ENCODE measurements at places on chromosomes 1 and 21. TPM values are rescaled to one million over a fixed set of nuclear protein-coding genes. Genes with fewer than 3 reads are reported as not detected.

- no peaks in the 10 kb centered on the region for H3K36me3 ChIP-seq
- peak overlapping the region; percentile 94 for H3K27ac ChIP-seq
- no peaks in the 10 kb centered on the region for H3K27me3 ChIP-seq
- peak; percentile 85 for DNase-seq
These were observed 130.5 kb downstream of the TOMM20 start for GRCh38 chr1:234997896-234998741.

GRCh38 chr1:112021263-112021662, 31.8 kb upstream of the KCND3 start:
- no peaks in the 10 kb centered on the region for H3K4me1 ChIP-seq
- H3K27me3 ChIP-seq: no peaks in the 10 kb centered on the region
- no peaks in the 10 kb centered on the region for H3K36me3 ChIP-seq
- H3K27ac ChIP-seq: no peak overlapping the region
- DNase-seq: no peak

- peak; percentile 81 for DNase-seq
- no peak overlapping the region for H3K27ac ChIP-seq
- H3K4me1 ChIP-seq: no peaks in the 10 kb centered on the region
- H3K36me3 ChIP-seq: no peaks in the 10 kb centered on the region
- H3K4me3 ChIP-seq: no peak overlapping the region
- H3K27me3 ChIP-seq: no peaks in the 10 kb centered on the region
These were observed 61.0 kb downstream of the WDR4 start for GRCh38 chr21:42818328-42818749.

GRCh38 chr1:230170622-230171021, 103.6 kb downstream of the GALNT2 start:
- peak overlapping the region; percentile 18 for H3K27ac ChIP-seq
- H3K4me3 ChIP-seq: no peak overlapping the region
- no peaks in the 10 kb centered on the region for H3K36me3 ChIP-seq

- no peak overlapping the region for H3K4me3 ChIP-seq
- H3K36me3 ChIP-seq: no peaks in the 10 kb centered on the region
- H3K4me1 ChIP-seq: no peaks in the 10 kb centered on the region
These were observed 29.1 kb upstream of the GRHL3 start for GRCh38 chr1:24289937-24290595.

DNA sequence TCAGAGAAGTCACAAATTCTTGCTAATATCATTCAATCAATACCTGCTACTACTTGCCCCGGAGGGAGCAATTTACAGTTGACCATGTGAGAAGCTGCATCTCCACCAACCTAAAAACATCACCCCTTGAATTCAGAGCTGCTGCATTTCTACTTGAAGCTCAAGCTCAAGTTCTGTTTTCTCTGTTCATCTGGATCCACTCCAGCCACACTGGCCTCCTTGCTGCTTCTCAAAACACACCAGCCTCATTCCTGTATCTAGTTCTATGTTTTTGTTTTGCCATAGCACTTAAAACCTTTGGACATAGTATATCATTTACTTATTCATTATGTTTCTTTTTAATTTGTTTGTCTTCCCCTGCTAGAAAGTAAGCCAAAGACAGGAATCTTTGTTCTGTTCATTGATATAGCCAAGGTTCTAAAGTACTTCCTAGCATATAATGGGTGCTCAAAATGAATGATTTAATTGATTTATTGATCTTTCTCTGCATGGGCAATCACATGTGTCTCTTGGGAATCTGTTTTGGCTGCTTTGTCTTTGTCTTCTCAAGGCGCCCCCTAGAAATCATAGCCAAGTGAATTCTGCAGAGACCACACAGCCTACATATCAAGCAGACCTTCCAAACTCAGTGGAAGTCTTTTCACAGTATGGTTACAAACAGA, 23.6 kb downstream of the SYF2 start:
- no peaks in the 10 kb centered on the region for H3K4me1 ChIP-seq
- no peak overlapping the region for H3K4me3 ChIP-seq
- DNase-seq: no peak
- H3K27ac ChIP-seq: peak overlapping the region; percentile 21
- no peaks in the 10 kb centered on the region for H3K36me3 ChIP-seq

- DNase-seq: peak; percentile 48
- peaks cover 3% of the 10 kb centered on the region for H3K36me3 ChIP-seq
- H3K27me3 ChIP-seq: no peaks in the 10 kb centered on the region
- H3K27ac ChIP-seq: no peak overlapping the region
- no peaks in the 10 kb centered on the region for H3K4me1 ChIP-seq
- H3K4me3 ChIP-seq: no peak overlapping the region
These were observed 6.8 kb downstream of the CYP2J2 start for GRCh38 chr1:59919746-59920145.

DNA sequence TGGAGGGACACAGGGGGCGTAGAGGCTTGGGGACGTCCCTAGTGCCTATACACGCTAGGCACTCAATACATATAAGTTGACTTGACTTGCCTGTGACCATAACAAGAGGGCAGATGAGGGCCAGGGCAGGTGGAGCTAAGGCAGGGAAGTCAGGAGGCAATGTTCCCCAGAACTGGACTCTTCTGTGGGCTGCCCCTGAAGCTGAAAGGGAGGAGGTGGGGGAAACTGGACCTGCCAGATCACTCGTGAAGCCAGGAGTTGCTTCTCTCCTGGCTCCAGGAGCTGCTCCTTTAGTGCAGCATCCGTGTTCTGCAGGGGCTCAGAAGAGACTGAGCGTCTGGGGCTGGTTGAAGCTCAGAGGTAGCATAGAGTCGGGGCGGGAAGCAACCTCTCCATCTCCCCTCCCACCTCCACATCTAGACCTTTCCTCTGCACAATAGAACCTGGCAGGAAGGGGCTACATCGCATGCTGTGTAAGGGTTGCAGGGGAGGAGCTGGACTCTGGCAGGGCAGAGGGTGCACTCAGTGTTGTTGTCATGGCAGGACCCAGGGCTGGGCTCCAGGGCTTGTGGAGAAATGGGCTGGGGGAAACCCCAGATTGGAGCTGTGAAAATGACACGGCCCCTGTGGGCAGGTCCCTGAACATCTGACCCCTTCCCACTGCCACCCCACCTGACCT, 2.9 kb upstream of the SEMA4A start:
- DNase-seq: no peak
- H3K27me3 ChIP-seq: no peaks in the 10 kb centered on the region
- H3K4me3 ChIP-seq: no peak overlapping the region
- peaks cover 35% of the 10 kb centered on the region for H3K4me1 ChIP-seq

- no peaks in the 10 kb centered on the region for H3K27me3 ChIP-seq
- H3K27ac ChIP-seq: no peak overlapping the region
These were observed 251.8 kb downstream of the CRB1 start for GRCh38 chr1:197519741-197520334.

Gene PLPPR5
- not detected for total RNA-seq

Gene PALMD
- total RNA-seq: 4.0 TPM
